KBM-7 (cell line): ENCODE measurements at places on chromosomes 3 and 15.

GRCh38 chr3:149278911-149279310 is 54.5 kb downstream of the TM4SF18 start:
- no peak for DNase-seq

DNA sequence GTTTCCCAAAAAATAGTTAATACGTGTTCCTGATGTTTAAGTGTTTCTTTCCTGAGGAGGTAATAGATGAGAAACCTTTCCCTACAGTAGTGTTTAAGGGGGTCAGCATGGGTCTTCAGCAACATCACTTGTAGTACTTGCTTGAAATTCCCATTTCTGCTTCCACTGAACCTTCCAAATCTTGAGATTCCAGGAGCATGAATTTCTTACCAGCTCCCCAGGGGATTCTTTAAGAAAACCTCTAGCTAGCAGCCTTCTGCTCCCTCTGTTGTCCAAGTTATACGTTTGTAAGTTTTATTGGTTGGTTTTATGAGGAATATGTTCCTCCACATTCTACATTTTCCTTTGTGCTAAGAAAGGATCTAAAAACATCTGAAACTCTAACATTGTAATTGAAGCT is 38.2 kb upstream of the ACP3 start:
- DNase-seq: no peak

DNA sequence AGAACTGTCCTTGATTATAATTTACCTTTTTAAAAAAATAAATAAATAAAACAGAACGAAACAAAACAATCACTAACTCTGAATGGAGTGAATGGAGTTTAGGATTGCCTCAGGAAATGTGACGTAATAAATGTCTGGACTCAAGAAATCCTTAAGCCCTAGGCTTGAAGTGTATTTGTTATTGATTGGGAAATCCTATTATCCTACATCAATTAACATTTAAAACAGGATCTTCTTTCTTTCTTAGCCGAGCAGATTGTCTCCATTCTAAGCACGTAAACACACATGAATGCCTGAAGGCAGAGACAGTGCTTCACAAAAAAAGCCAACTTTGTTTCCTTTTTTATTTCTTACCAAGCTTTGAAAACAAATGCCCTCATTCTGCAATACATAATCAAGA is 33.4 kb downstream of the KAT2B start:
- DNase-seq: no peak

- DNase-seq: no peak
Observed at GRCh38 chr15:38610748-38611147, 46.1 kb upstream of the RASGRP1 start.

DNA sequence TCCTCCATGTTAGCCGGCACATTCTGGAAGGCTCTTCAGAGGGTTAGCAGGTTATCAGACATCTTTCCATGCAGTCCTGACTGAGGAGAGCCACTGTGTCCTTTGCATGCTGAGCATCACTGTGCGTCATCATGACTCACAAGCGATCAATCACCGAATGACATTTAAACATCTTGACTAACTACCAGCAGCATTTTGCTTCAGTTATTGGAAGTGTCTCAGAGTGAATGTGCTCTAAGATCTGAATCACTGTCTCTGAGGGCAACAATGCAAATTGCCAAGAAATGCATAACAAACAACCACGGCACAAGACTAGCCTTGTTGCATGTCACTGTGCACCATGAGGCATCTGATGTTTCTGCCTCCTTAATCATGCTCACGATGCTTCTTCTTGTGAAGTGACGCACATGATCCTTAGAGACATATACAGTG is 18.3 kb upstream of the ATP8B4 start:
- DNase-seq: no peak

- DNase-seq: no peak
Observed at GRCh38 chr15:37103475-37104423, 3.4 kb upstream of the MEIS2 start.

DNA sequence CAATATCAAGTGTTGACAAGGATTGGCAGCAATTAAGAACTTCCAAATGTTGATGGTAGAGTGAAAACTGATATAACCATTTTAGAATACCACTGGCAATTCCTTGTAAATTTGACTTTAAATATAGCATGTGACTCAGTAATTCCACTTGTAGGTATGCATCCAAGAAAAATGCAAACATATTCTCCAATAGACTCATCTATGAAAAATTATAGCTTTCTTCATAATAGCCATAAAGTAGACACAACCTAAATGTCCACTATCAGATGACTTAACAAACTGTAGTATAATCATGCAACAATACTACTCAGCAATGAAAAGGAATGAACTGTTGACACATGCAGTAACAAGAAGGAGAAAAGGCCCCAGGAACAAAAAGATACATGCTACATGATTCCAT is 988.1 kb downstream of the FHIT start:
- DNase-seq: no peak

DNA sequence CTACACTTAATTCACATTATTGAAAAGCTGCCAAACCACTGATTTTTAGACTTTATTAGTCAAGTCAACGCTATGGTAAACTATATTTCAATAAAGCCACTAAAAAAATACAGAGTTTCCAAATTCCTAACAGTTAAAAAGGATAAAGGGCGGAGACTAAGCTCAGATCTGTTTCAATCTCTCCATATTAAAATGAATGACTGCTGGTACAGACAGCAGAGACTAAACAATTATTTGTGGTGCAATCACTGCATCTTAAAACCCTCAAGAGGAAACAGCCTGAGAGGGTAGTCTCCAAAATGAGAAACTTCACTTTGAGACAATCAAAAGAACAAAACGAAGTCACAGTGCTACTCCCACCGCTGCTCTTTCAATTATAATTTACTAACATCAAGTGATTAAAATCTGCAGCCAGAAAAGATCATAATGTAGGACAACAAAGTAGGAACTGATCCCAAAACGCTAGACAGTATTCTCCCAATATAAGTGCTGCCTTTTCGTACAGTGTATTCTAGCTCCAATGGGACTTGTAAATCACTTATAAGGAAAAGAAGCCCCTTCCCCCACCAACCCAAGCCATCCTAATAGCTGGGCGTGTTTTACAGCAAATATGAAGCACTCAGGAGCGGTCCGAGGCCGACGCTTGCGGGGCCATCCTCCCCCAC is 1.2 kb downstream of the UBP1 start:
- DNase-seq: no peak

DNA sequence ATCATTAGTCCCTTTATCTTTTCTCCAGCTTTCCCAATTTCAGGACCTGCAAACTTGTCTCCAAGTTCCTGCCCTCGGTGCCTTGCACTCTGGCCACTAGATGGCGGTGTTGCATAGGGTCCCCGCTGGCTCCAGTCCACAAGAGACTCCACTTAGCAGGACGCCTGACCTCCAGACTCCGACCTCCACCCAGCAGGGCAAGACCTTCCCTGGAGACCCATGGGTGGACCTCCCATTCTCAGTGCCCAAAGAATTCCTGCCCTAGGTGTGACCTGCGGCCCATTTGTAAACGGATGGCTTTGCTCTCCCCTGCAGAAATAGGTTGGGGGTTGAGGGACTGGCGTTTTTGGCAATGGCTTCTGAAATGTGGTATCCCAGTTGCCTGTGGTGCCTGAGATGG is 82.6 kb downstream of the LSM3 start:
- DNase-seq: peak; percentile 73

DNA sequence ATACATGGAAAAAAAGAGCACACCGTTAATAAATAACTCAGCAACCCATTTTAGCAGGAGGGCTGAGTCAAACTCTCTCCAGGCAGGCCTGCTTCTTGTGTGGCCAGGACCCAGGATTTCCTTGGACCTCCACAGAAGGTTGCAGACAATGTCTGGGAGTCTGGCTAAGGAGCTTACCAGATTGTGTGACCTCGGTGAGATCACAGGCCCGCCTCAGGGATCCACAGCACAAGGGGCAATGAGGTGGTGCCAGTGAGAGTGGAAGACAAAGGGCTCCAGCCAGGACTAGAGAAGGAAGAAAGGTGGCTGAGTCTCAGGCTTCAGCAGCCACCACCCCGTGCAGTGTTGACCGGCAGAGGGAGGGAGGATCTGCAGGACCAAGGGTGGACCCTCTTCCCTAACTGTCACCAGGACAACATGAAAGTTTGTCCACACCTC is 32.2 kb upstream of the SEC22A start:
- DNase-seq: no peak

- DNase-seq: peak; percentile 32
Observed at GRCh38 chr3:61371123-61371522, 119.9 kb upstream of the FHIT start.

DNA sequence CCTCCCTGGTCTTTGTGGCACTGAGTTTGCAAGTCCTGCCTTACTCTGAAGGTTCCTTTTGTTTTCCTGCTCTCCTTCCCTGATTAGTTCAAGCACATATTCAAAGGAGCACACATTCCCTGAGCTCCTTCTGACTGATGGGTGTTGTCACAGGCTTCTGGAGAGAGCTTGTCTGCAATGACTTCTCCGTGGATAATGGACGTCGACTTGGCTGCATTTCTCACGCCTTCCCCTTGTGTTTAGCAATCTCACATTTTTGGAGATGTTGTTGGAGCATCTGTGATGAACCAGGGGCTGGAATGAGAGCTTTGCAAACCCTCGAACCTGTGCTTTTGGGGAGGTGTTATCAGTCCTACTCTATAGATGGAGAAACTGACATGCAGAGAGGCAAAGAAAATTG is 375.4 kb upstream of the PROK2 start:
- no peak for DNase-seq

GRCh38 chr3:124653797-124654469 is 76.3 kb upstream of the UMPS start:
- DNase-seq: peak; percentile 62

GRCh38 chr3:68909719-68910118 is 22.6 kb downstream of the TAFA4 start:
- DNase-seq: no peak

- DNase-seq: peak; percentile 65
Observed at GRCh38 chr3:129936757-129937156, 37.8 kb upstream of the TRH start.

DNA sequence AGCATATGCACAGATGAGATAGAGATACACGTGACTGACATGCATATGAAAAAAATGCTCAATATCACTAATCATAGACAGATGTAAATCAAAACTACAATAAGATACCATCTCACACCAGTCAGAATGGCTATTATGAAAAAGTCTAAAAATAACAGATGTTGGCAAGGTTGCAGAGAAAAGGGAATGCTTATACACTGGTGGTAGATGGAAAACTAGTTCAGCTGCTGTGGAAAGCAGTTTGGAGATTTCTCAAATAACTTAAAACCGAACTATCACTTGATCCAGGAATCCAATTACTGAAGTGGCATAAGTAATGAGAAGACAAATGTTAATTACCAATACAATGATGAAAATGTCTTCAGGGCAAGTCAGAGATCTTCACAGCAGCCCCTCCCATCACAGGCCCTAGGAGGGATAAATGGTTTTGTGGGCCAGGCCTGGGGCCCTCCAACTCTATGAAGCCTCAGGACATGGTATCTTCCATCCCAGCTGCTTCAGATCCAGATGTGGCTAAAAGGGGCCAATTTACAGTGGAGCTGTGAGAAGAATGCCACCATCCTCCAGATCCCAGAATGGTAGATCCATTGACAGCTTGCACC is 71.4 kb upstream of the PLSCR4 start:
- DNase-seq: no peak

DNA sequence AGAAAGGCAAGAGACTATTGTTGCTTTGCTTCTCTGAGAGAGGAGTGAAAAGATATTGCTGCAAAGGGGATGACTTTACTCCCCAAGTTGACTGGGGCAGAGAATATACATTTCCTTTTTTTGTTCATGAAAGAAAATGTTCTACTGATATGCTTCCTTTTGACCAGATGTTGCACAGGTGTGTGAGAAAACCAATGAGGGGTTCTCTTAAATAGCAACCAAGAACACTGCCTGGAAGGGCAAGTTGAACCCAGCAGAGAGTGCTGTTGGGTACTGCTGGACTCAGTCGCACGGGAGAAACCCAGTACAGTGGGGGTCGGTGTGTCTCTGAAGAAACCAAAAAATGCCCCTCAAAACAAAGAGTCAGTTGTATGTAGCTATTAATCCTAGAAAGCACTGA is 101.2 kb downstream of the CHST2 start:
- DNase-seq: no peak

GRCh38 chr3:148093753-148094152 is 604.0 kb upstream of the AGTR1 start:
- DNase-seq: no peak

DNA sequence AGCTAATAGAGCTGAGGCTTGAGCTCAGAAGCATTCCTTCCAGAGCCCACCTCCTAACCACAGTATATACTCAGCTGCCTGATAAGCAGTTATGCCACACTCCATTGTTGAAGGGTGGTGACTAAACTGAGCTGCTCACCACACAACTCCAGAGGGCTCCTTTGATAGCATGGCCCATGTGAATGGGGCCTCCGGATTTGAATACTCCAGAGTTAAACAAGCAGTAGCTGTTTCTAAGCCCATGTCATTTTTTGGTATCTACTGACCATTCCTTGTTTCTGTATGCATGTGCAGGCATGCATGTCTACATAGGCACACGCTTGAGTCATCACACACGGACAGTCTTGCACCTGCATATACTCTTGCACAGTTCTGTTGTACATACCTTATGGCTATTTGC is 28.9 kb downstream of the IGSF10 start:
- DNase-seq: no peak

DNA sequence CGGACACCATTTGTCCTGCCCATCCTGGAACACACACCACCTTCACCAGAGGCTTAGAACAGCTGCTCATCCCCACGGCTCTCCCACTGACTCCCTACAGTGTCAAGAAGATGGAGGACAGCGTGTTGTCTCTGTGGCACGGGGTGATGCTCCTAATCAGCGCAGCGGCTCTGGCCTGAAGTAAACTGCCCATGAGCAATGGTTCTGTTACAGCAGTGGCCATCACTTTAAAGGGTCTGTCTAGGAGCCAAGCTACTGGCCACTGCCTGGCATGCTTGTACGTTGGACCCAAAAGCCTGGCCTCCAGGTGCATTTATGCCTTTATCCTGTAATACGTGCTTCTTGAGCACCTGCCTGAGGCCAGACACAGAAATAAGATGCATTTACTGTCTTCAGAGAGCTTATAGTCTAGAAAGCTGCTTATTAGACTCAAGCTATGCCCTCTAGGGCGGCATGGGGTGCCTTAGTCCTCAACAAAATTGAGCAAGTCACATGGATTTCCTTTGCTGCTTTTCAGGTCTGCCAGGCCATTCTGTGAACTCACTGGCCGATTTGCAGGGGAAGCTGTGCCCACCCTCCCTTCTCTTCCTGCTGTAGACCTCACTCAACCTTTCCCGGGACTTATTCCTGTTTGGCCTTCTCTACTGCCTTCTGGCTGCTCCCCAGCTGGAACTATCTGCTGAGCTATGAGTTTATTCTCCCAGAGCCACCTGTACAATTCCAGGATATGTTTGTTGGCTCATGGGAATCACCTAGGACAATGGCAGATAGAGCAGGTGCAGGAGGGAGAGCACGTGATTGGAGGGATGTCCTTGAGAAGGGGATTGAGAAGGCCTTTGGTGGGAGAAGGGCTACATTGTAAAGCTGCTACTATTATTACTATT is 51.9 kb downstream of the STARD5 start:
- no peak for DNase-seq

DNA sequence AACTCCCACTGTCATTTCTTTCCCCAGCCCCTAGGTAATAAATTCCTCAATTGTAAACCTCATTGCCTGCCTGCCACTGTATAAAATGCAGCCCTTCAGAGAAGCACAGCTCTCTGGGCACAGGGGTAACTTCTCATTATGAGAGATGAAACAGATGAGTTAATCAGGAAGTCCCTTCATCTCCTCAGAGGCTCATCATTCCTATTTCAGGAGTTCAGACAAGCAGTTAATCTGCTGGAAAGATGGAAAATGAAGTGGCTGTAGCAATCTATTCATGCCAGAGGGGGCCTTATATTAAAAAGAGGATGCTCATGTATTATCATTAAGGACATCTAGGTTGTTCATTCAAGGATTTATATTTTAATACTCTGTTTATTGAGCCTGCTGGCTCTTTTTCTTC is 519.5 kb upstream of the LMCD1 start:
- DNase-seq: no peak
